ENCODE measurements at places on chromosomes 2 and 18.

DNA sequence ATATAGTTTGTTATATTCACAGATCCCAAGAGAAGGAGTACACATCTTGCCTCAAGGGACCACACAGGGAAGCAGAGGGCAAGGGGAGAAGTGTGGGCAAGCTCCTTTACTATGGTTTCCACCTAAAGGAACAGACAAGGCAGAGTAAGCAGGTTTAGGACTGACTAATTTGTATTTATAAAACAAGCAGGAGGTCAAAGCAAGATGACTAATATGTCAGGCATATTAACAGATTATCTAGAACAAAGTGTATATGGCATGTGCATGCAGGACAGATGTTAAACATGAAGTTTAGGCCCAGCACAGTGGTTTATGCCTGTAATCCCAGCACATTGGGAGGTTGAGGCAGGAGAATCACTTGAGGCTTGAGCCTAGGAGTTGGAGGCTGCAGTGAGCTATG, 3.7 kb upstream of the LRP2 start:
- no peak for DNase-seq

DNA sequence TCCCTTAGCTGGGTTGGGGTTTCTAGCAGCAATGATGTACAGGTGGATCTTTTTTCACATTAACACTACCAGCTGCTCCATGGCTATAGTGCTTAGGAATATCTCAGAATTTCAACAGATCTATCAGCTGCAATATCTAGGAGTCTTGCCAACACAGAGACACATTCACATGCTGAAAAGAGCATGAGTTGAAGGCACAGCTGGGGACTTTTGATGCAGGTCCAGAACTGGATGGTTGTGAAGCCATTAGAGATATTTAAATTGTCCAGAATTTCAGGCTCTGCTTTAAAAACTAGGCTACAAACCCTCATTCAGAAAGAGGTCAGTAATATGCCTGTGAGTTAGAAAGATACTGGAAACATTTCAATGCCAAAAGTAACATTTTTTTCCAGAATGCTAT, 122.2 kb upstream of the CCDC195 start:
- DNase-seq, result no peak

DNA sequence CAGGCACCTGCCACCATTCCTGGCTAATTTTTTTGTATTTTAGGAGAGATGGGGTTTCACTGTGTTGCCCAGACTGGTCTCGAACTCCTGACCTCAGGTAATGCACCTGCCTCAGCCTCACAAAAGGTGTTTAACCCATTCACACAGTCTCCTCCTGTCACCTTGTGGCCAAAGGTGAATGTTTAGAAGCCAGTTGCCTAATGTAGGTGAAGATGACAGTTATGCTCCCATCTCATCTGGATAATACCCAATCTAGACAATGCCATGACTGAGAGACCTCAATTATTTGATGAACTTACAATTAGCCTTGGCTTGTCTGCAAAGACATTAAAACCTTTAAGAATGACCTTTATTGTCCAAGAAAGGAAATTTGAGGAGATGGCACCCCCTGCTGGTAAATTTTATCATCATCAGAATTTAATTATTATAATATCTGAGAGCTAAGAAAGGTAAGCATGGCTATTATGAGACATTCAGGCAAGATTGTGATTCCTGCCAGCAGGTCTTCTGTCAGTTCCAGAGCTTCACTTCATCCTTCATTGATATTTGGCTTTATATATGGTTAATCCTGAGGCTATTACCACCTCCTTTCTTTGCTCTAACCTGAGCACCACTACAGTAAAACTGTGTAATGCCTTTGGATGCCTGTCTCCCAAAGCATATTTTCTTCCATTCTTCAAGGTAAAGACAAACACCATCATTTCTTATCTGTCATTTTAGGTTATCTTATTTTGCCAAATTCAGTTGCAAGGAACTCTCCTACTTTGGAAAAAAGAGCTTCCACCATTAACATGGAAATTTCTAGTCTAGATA, 117.6 kb downstream of the FAM124B start:
- DNase-seq, result no peak

GRCh38 chr2:58957188-58957840, 716.2 kb upstream of the FANCL start:
- no peak for DNase-seq

DNA sequence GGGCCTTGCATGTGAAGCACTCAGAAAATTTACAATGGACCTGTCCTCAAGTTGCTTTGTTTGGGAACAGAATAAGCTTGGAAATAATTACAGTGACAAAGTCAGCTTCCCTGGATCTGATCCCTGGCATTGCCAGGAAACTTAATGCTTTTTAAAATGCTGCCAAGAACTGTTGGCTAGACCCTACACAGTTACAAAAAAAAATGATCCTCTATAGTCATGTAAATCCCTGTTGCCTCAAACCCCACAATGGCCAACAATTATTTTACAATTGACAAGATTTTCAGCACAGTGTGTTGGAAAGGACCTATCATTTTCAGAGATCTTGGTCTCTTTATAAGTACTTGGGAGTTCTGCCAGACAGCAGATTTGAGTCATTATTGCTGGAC, 470.4 kb upstream of the ACVR2A start:
- DNase-seq, result no peak

DNA sequence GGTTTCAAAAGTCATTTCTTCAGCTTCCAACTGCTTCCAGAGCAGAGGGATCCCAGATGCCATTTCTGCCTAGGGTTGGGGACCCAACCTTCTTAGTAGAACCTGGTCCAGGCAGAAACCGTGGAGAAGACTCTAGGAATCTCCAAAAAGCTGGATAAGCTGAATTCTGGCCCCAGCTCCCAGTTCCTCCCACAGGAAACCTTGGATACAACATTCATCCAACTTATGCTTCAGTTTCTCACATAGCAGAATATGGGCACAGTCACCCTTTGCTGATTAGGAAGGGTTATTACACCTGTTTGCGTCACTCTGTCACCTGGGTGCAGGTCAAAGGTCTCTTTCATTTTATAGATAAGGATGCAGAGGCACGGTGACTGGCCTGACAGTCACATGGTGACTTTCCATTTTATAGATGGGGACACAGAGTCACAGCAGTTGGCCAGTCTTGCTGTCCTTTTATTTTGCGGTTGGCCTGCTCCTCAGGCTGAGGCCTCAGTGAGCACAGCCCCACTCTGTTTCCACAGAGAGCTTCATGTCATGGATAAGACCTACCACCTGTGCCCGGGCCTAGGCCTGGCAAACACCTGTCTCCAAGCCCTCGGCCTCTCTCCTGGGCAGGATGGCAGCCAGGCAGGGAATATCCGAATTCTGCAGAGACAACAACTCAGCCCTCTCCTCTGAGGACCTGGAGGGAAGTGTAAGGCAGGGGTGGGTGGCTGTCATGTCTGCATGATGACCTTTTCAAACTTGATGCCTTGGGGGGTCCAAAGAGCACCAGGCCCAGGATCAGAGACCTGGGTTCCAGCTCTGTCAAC, 148.8 kb downstream of the SMAD7 start:
- DNase-seq, result peak; percentile 9

DNA sequence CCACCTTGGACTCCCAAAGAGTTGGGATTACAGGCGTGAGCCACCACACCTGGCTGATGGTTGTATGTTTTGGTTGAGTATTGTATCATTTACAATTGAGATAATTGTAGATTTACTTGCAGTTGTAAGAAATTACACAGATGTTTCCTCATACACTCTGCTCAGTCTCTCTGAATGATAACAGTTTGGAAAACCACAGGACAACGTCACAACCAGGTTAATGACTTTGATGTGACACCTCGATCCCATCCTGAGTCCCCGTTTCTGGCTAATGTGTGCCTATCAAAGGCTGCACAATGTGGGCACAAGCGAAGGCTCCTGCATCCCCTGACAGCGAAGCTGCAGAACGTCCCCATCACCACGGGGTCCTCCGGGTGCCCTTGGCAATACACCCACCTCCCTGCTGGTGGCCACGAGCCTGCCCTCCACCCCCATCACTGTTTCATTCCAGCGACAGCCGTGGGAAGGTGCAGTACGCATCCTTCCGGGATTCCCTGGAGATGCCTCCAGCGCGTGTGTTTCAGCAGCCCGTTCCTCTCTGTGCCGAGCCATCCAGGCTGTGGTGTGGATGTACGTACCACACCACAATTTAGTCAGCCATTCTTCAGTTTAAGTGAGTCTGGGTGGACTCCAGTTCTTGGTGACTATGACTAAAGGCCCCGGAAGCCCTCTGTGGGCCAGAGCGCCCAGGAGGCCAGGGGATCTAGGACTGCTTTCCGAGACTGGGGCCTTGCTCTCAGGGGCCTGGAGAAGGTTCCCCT, 4.3 kb upstream of the PDCD1 start:
- DNase-seq, result no peak

DNA sequence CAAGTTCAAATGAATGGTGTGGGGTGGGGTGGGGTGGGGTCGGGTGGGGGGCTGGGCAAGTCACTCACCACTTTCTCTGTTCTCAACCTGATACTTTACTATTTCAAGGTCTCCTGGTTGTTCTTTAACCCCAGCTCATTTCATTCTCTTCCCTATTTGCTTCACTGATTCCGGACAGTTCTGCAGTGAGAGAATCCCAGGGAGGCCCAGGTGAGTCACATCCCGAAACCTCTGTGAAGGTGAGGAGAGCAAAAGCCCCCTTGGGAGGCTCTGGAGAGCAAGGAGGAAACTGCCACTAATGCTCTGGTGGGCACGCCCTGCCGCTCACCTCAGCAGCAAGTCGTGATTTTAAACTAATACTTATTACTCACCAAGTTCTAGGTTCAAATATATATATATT, 8.9 kb downstream of the EDAR start:
- no peak for DNase-seq

DNA sequence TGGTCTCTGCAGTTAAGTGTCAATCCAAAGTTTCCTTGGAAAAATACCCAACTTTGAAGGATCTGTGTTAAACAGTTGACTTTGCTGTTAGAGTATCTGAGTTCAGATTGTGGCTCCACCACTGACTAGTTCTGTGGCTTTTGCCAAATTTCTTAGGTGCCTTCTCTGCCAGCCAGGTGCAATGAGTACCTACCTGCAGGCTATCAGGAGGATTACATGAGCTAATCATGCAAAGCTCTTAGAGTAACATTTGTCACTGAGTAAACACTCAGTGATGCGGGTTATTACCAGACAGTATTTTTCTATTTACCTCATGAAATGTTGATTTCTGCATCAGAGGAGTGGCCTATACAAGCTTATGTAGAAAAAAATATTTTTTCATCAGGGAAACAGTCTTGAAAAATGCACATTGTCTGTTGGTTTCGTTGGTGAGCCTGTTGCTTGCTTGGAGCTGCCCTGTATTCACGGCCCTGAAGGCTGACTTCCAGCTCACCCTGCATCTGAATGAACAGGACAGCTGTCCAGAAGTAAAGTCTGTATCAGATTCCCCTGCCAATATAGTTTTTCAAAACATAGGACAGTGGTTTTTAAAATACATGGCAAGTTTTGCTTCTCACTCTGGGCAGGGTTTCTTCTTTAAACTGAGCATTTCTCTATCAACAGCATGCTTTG, 235.1 kb downstream of the CDCA7 start:
- DNase-seq, result no peak

- DNase-seq, result no peak
These were observed 8.9 kb upstream of the FAP start for GRCh38 chr2:162252153-162252552.

- DNase-seq, result no peak
These were observed 5.8 kb upstream of the PEX13 start for GRCh38 chr2:61011678-61012077.

GRCh38 chr2:100064592-100065428, 77.6 kb downstream of the AFF3 start:
- DNase-seq, result no peak

DNA sequence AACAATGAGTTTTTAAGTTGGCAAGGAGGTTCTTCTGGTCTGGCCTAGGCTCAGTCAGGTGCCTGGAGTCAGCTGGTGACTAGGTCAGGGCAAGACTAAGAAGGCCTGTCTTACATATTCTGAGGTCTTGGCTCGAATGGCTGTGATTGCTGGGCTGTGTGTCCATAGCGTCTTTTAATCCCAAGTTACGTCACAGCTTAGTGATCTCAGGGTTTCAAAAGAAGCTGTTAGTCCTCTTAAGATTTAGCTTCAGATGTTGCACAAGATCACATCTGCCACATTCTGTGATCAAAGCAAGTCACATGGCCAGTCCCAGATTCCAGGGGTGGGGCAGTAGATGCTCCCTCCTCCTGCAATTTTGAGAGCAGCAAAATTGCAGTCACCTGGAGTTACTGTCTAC, 61.3 kb downstream of the PKP4 start:
- no peak for DNase-seq

- no peak for DNase-seq
These were observed 166.1 kb downstream of the CBLN2 start for GRCh38 chr18:72378016-72378415.

- no peak for DNase-seq
These were observed 60.1 kb downstream of the SPIRE1 start for GRCh38 chr18:12597760-12598159.

GRCh38 chr2:73935641-73936040, 9.0 kb downstream of the DGUOK start:
- no peak for DNase-seq

DNA sequence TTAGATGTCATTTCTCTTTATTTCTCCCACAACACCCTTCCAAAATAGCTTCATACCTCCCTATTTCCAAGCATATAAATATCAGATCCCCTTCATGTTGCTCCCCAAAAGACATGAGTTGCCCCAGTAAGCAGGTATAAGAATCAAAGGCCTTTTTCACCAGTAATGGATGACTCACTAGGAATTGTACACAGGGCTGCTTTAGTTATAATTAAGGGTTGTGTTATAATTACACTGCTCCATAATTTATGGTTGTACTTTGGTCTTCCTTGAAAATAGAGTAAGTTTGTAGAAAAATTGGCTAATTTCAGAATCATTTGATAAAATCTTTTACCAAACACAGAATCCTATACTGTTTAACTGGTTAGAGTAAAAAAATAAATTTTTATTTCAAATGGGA, 8.8 kb upstream of the AQP4 start:
- no peak for DNase-seq

All from natural killer cell (primary cell).